ENCODE measurements at places on chromosomes 6 and 20. TPM values are rescaled to one million over a fixed set of nuclear protein-coding genes. Genes with fewer than 3 reads are reported as not detected.

GRCh38 chr6:7087491-7087979 is 20.2 kb upstream of the RREB1 start:
- DNase-seq: peak; percentile 36

DNA sequence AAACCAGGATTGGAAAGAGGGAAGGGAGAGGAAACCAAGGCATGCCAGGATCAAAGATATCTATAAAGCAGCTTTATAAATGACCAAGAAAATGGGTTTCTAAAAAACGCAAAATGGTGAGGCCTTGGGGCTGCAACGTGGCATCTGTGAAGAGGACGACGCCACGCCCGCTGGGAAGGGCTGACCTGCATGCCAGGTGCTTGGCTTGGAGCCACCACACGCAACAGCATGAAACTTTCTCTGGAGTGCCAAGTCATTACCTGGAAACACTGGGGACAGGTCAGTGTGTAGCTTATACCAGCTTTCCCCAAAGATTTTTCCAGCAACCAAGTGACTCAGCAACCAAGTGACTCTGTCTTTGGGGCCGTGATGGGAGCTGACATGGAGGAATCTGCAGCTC is 82.5 kb downstream of the POPDC3 start:
- DNase-seq: no peak

GRCh38 chr6:133547136-133547535 is 306.0 kb downstream of the EYA4 start:
- no peak for DNase-seq

- no peak for DNase-seq
Observed at GRCh38 chr6:168371981-168372711, 52.6 kb upstream of the DACT2 start.

DNA sequence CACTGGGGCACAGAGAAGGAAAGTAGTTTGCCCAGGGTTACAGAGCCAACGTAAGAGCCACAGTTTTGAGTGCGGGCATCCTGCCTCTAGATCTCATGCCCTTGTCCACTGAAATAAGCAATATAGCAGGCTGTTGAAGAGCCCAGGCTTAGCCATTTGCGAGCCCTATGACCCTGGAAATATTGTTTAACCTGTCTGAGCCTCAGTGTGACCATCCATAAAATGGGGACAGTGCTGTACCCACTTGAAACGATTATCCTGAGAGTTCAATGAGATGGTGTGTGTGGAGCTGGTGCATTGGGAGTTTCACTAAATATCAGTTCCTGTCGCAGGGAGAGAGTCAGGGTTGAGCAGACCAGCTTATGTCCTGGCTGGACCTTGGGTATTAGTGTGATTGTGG is 173.1 kb upstream of the KCNG1 start:
- DNase-seq: no peak

DNA sequence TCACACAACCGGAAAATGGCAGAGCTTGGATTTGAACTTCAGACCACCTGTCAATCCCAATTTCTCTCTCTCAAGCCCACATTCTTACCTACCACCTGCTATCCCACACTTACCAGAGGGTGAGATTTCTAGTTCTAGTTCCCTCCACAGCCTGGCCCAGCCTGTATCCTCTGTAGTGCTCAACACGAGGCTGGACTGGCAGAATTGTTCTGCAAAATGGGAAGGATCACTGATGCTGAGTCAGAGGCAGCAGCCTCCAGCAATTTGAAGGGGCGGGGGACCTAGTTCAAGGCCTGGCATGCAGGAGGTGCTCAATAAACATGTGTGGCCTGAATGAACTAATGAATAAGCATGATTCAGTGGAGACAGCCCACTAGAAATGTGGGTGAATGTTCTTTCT is 53.6 kb upstream of the TTPAL start:
- DNase-seq: no peak

The EDN3 gene
- 0.32 TPM for total RNA-seq

GRCh38 chr6:136771306-136771705 is 21.0 kb downstream of the MAP3K5 start:
- no peak for DNase-seq

DNA sequence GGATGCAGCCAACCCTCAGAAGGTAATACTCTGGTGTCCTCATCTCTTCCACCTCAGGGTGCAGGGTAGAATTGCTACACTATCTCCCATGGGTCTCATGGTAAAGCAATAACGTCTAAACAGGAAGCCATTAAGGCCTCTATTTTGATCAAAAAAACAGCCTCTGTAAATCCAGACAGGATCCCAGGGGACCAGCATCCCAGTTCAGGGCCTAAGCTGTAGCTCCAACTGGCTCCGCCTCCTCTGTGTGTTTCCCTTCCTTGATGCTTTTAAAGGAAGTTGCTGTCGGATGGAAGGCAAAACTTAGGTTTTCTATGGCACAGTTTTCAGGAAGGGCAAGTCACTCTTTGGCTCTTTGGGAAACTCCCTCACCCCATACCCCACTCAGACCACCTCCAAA is 222.0 kb downstream of the MAFB start:
- DNase-seq: no peak

The REPS1 gene
- 43.6 TPM for total RNA-seq

The DEFB132 gene
- not detected for total RNA-seq

The PRRT1 gene
- total RNA-seq: 3.2 TPM

DNA sequence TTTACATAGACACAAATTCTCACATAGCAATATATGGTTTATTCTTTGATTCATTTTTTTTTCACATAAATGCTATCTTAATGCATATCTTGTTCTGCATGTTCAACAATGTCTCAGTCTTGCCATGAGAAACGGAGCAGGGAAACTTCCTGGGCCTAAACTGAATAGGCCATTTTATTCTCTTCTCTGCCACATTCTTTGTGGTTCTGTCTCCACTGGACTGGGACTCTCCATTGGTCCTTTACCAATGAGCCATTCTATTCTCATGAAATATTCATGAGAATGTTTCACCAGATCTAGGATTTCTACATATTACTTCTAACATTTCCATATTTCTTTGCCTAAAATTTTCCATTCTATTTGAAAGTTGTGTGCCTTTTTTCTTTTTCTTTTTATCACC is 42.8 kb downstream of the LAMA2 start:
- DNase-seq: no peak

DNA sequence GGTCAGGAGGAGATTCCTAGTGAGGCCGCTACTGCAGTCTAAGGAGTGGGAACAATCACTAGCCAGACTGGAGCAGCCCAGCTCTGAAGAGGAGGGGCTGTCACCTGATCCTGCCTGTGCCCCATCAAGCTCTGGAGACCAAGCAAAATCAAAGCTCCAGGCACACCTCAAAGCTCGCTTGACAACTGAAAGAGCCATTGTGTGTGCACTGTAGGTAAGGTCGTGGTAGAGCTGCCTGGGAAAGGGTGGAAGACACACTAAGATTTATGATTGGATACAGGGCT is 58.2 kb downstream of the CSE1L start:
- DNase-seq: no peak

DNA sequence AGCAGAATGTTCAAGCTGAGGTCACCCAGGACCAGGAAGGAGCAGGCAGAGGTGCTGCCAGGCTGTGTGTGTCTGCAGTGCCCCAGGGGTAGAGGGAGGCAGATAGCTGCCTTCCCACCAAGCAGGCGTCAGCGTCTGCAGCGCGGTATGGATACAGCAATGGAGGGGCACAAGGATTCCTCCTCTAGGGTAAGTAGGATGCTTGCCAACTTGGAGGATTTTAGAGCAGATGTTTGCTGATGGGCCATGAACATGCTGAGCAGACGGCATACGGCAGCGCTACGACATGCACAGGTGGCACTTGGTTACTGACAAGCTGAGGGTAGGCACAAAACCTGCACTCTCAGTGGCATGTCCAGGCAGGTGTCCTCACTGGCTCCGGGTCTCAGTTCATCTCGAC is 48.1 kb downstream of the PSMG4 start:
- no peak for DNase-seq

The CSE1L gene
- total RNA-seq: 29.8 TPM

DNA sequence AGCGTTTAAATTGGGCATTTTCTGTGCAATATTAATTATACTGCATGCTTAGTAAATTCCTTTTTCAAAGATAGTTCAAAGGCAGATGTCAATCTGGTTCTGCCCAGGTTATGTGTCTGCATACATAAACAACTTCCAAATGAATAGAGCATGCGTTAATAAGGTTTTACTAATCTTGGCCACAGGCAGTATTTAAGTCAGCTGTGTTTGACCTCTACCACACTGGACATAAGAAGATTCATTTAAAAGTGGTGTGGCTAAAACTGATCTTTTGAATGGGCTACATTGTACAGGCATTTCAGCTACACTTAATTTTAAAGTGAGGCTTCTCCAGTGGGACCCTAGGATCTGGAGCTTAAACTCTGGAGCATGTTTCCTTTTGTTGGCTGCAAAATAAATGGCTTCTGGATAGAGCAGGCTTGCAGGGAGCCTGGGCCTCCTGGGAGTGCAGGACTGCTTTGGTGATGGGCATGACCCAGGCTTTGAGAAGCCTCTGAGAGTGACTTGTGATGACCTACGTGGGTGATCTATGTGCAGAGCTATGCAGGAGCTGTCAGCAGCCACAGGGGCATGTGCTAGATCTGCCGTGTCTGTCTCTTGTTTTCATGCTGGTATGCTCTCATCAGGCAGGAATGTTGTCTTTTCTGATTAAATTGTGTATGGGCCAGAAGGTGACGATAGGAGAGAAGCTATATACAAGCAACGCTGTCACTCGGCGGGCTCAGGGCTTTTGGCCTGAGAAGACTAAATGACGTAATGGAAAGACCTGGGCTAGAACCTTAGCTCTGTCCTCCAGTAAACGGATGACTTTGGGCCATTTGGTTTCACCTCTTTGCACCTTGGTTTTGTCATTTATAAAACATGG is 331.2 kb downstream of the QKI start:
- DNase-seq: no peak

DNA sequence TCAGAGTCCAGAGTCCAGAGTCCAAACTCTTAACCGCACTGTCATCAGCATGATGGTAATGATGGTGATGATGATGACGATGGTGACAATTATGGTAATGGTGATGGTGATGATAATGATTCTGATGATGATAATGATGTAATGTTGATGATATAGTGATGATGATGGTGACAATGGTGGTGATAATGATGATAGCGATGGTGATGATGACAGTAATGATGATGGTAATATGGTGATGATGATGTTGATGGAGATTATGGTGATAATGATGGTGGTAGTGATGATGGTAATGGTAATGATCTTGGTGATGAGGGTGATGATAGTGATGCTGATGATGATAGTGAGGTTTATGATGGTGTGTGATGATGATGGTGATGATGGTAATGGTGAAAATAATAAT is 367.8 kb upstream of the CDH4 start:
- DNase-seq: no peak

DNA sequence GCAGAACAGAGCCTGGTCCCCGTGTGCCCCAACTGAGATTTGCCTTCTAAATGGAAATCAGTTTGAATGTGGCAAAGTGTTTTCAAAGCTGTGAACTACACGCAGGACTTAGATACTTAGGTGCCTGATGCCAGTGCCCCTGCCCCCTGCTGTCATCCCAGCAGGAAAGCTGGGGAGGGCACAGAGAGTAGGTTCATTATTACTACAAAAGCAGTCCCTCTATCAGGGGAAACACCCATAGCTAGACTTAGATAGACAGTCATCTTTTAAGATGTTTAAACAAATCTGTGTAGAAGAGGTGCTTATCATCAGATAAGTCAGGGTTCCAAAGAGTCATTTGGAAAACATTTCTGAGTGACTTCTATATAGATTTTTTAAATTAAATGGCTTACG is 155.0 kb upstream of the SNX9 start:
- no peak for DNase-seq

DNA sequence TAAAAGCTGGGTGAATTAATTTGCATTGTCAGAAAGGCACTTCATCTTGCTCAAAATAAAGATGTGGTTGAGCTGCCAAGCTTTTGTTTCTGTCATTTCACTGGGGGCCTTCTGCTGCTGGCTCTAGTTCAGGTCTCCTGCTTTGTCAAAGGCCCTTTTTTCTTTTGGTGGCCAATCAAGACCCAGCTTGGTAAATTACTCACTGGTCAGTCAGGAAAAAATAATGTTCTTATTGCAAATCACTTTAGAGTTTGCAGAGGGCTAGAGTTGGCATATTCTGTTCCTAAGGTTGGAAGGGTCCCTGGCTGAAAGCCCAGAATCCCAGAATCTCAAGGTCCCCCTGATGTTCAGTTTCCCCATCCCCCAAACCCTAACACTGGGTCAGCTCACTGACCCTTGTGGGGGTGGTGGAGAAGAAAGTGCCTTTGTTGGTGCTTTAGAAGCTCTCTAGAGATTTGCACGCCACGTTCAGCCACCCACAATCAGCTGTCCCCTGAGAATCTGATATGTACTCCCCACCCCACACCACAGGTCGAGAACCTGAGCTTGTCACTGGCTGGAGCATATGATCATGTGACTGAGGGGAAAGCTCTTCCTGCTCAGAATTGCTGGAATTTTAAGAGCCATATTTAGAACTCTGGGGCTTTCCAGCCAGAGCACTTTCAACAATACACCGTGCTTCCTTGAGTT is 21.7 kb upstream of the BNIP5 start:
- DNase-seq: no peak

- DNase-seq: no peak
Observed at GRCh38 chr6:1164600-1164999, 147.3 kb upstream of the FOXQ1 start.

The RIMS4 gene
- total RNA-seq: 0.12 TPM

DNA sequence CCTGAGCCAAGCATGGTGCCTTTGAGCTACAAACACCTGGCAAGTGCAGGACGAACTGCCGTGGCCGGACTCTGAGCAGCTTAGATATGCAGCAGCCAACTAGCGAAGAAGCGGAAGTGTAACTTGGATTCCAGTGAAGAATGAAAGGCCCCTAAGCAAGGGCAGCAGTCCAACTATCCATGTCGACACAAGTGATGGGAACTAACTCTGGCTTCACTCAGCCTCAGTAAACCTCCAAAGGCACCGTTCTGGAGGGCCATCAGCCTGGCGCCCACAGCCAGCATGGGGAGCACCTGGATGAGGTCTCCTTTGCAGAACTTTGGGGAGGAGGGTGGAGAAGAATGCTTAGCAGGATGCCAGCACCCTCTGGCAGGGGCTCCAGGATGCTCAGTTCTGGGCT is 78.4 kb upstream of the MLN start:
- DNase-seq: no peak

The OLIG3 gene
- not detected for total RNA-seq

The TBC1D20 gene
- total RNA-seq: 40.4 TPM

The CD83 gene
- 6.4 TPM for total RNA-seq

DNA sequence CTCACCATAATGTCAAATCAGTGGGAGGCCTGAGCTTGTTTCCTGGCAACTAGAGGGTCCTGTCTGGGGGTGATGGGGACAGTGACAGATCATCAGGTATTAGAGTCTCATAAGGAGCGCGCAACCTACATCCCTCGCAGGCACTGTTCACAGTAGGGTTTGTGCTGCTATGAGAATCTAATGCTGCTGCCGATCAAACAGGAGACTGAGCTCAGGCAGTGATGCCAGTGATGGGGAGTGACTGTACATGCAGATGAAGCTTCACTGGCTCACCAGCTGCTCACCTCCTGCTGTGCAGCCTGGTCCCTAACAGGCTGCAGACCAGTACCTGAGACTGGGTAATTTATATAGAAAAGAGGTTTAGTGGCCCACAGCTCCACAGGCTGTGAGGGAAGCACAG is 147.3 kb downstream of the TTLL2 start:
- DNase-seq: no peak

GRCh38 chr6:54112151-54112650 is 958 bp downstream of the MLIP start:
- no peak for DNase-seq

The EFCAB8 gene
- 0.80 TPM for total RNA-seq
